ENCODE measurements at places on chromosomes 11 and 22.

DNA sequence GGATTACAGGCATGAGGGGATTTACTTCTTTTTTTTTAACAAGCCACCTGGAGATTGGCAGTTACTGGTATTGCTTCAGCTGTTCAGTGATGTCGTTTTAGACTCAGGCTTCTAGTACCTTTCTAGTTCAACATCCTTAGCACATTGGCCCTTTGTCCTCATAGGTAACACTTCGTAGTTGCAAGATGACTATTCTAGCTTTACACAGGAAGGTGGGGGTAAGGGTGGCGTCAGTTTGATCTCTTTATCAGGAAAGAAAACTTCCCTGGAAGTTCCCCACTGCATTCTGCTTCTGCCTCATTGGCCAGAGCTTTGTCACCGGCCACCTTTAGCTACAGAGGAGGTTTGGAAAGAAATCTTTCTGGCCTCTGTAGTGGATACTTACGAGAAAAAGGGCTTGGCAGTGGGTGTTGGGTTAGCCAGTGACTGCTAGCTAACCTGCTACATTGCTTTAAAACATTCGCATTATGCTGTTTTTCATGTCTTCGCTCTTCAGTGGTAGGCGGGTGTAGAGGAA lies 40.7 kb downstream of the SFI1 start:
- DNase-seq = no peak

DNA sequence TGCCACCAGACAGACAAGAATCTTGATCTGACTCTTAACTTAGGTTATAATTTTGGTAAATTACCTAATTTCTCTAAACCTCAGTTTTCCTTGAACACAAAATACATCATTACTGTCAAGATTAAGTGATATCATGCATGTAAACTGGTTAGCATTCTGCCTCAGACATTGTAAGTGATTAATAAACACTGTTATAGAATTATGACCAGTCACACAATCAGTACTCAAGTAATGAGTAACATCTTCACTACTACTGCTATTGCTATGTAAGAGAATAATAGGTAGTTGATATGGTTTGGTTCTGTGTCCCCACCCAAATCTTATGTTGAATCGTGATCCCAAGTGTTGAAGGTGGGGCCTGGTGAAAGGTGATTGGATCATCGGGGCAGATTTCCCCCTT lies 218.9 kb downstream of the SBF2 start:
- DNase-seq = no peak

- no peak for DNase-seq
These were observed 89.5 kb downstream of the CDKN1C start for GRCh38 chr11:2796091-2796490.

- DNase-seq = no peak
These were observed 44.7 kb downstream of the CADM1 start for GRCh38 chr11:115459563-115459962.

DNA sequence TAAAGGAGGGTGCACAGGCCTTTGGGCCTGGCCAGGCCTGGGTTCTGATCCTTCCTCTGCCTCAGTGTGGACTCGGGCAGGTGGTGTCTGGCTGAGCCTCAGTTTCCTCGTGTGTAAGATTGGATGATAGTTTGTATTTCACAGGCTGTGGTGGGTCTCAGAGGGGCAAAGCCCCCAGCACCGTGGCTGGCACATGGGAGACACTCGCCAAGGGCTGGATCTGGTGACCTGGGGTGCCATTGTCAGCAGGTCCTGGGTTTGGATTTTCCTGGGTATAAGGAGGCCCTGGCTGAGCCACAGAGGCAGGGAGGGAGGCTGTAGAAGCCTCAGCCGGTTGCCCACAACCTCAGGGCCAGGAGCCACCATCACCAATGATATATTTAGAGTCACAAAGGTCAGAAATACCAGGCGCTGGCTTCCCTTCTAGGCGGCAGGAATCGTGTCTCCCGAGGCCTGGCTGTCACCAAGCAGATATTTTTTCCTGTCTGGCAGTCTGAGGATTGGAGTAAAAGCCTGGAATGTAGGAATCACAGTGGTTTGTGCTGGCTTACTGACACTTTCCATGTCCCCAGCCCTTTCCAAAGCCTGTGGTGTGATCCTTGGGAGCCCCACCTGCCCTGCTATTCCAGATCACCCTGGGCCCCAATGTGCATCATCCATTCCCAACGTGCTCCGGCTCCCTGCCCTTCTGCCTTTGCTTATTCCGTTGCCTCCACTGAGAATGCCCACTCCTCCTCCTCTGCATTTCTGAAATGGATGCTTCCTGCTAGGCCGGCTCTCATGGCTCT lies 15.6 kb downstream of the KCNC1 start:
- no peak for DNase-seq

DNA sequence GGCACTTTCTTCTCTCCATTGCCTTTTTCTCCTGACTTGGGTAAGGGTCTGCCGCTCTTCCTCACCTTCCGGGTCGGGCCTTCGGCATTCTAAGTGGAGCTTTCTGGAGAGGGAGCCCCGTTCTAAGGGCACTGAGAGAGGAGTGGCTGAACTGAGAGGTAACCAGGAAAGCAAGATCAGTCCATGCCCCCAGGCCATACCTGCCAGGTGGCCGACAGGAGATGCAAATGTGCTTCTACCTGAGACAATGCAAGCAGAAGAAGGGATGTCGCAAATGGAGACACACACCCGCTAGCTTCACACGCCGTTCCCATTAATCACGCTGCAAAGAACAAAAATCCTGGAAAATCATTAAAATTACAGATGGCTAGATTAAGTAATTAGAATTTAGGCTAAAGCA lies 156.4 kb upstream of the TBCEL start:
- no peak for DNase-seq

GRCh38 chr22:31055635-31056159 lies 25.4 kb upstream of the SMTN start:
- DNase-seq = no peak

DNA sequence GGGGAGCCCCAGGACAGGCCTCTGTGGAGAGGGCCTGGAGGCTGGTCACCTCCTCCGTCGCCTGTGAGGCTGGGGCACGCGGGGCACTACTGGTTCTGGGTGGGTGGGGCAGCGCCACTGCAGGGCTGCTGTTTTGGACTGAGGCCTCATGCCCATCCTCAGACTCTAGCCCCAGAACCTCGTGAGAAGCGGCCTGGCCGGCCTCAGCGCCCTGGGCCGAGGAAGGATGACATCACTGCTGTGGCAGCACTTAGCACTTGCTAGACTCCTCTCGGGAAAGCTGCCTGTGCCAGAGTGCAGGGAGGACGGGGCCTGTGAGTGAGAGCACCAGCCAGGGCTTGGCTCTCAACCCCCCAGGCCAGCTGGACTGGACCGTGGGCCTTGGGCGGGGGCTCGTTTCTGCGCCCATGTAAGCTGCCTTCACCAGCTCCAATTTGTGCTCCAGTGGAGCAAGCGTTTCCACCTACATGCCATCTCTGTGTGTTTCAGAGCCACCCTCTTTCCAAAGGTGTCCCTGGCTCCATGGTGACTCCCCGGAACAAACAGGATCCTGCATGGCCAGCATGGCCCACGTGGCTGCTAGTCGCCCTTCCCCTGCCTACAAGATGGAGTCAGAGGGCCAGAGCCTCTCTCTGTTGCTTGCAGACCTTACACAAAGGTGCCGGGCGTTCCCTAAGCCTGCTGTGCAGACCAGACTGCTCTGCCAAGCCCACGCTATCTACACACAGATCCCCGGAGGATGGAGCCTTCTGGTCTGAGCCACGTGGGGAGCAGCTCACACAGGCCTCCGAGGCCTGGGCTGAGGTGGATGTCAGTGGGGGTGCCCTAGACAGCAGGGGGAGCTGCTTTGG lies 102.9 kb downstream of the CTTN start:
- DNase-seq = no peak

GRCh38 chr22:50221410-50222300 lies 20.8 kb downstream of the SELENOO start:
- DNase-seq = no peak

- no peak for DNase-seq
These were observed 64.9 kb downstream of the NAV2 start for GRCh38 chr11:19777377-19778102.

DNA sequence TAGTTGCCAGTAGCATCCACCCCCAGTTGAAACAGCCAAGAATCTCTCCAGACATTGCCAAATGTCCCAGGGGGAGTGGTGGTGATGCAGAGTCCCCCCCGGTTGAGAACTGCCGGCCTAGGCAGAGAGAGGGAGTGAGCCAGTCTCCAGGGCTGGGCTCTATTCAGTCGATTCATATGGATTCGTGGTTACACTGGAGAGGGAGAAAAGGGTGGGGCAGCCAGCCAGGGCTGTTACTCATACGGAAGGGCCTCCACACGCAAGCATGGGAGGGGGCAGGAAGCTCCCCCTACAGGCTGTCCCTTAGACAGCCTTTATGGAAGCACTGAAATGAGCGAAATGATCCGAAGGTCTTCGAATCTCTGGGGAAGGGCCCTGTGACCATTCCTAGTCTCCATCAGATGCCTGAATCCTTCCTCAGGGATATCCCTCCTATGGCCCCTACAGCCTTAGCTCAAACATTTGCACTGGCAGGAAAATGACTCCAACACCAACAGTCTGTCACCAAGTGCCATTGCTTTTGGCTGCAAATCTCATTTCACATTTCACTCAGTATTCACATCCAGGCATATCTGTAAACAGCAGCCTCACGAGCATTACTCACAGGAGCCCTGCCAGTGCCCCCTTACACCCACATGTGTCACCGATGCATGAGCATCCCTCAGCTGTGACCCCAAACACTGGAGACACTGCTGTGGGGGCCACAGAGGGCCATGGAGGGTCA lies 18.4 kb upstream of the TLCD5 start:
- no peak for DNase-seq

DNA sequence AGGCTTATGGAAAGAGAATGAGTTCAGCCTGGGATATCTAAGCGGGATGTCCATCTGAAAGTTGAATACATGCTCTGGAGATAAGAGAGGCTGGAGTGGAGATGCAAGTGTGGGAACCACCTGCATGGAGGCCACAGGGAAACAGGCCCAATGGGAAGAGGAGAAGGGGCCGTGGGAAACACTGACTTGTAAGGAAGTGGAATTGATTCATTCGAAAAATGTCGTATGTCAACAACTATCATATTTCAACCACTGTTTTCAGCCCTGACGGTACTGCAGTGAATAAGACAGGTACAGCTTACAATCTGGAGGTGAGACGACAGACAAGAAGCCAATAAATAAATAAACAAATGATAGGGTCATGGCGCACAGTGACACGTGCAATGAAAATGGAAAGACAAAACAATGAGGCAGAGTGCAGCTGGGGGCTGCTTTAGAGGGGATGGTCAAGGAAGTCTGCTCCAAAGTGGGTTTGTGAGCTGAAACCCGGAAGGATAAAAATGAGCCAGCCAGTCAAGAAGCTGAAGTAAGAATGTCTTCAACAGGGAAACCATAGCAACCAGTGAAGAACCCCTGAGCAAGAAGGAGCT lies 35.9 kb downstream of the EFCAB6 start:
- no peak for DNase-seq

DNA sequence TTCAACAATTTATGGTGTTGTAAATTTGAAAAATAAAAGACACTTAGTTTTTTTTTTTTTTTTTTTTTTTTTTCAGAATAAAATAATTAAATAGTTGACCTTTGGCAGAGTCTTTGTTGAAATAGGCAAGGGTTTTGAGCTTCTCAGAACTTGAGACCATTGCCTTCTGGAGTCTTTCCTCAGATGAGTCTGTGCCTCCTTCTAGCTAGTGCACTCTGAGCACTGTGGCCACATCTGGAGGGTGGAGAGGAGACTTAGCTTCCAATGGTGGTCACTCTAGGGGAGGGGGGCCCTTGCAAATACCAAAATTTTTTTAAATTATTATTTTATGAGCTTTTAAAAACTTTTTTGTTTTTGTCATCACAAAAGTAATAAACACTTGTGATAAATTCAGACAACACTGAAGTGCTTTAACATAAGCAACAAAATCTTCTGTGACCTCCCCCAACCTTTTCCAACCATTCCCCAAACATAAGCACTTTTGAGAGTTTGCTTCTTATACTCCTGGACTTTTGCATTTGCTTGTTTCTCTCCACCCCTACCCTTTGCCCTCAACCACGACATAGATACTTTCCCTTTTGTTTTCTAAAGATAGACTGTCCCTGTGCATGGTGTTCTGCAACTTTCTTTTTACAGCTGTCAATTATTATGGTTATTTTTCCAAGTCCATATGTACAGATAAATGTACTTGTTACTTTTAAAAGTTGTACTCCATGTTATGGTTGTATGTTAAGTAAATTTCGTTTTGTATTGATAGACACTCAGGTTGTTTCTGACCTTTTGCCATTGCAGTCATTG lies 41.1 kb downstream of the BMAL1 start:
- no peak for DNase-seq

GRCh38 chr11:80084608-80085007 lies 643.8 kb upstream of the TENM4 start:
- DNase-seq = no peak

GRCh38 chr11:82004537-82005213 lies 729.0 kb downstream of the FAM181B start:
- DNase-seq = no peak

GRCh38 chr22:39283322-39284141 lies 35.9 kb downstream of the RPL3 start:
- DNase-seq = no peak

GRCh38 chr11:86245369-86246292 lies 1.1 kb downstream of the EED start:
- DNase-seq = no peak

GRCh38 chr22:40007853-40008710 lies 13.3 kb downstream of the FAM83F start:
- DNase-seq = no peak

GRCh38 chr11:126968915-126969314 lies 31.7 kb downstream of the KIRREL3 start:
- DNase-seq = no peak

DNA sequence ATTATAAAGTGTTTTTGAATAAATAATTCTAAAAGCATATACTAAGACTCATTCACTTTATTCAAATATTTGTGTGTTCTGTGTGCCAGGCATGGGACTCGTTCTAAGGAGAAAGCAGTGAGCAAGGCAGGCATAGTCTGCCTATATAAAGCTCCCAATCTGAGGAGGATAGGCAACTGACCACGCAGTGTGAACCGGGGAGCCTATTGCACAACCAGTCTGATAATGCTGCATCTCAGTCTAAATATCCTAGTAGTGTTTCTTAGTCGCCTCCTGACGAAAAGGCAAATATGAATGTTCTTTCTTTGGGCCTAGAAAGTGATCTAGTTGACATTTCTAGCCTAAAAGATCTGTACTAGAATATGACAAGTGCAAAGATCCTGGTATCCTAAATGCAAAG lies 98.3 kb downstream of the C11orf65 start:
- no peak for DNase-seq
